ENCODE measurements at places on chromosomes 5 and 9. TPM values are rescaled to one million over a fixed set of nuclear protein-coding genes. Genes with fewer than 3 reads are reported as not detected.
A peak's percentile ranks its signal among the peaks of the same experiment; 100 is the strongest.

- DNase-seq: no peak
These were observed 3.5 kb upstream of the F2RL2 start for GRCh38 chr5:76626738-76627137.

The FAM81B gene
- polyA plus RNA-seq: not detected

The NDOR1 gene
- 17.9 TPM for polyA plus RNA-seq

DNA sequence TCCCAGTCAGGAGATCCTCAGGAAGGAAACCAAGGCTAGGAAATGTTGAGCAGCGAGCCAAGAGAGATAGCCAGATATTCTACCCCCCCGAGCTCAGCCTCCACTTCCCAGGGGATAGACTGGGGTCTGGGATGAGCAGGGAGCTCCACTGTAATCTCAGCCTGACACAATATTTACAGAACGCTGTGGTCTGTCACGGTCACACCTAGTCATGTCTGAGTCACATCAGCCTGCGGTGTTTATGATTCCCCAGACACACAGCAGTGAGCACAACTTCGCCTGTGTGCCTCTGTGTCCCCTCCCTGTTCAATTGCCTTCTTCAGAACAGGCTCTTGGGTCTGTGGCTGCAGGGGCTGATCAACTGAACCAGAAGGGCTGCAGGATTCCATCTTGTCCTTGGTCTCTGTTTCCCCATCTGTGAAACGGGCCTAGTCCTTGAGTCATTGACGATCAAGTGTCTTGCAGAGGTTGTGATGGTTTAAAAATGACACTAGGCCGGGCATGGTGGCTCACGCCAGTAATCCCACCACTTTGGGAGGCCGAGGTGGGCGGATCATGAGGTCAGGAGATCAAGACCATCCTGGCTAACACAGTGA lies 8.6 kb upstream of the PRRX2 start:
- DNase-seq: peak; percentile 57

GRCh38 chr5:58241389-58241788 lies 218.5 kb downstream of the PLK2 start:
- no peak for DNase-seq

The ADAMTSL2 gene
- polyA plus RNA-seq: not detected

GRCh38 chr9:85658716-85659115 lies 83.0 kb downstream of the AGTPBP1 start:
- no peak for DNase-seq
